ENCODE measurements at places on chromosomes 3 and 15.

DNA sequence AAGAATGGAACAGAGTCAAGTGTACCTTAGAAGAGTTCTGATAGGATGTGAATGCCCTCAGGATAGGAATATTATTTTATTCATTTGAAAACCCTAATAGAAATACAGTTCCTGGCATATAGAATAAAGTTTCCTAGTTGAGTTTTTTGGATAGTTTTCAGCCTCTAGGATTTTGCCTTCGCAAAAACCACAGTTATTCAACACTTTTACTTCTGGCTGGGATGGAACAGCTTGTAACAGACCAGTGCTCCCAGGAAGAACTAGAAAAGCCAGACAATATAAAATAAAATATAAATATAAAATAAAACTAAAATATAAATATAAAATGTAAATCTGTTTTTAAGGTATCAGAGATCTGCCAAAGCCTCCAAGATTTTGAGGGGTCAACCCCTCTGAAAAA is 27.5 kb upstream of the RARB start:
- DNase-seq: no peak

GRCh38 chr3:52792961-52793695 is 1.5 kb upstream of the ITIH3 start:
- no peak for DNase-seq

GRCh38 chr15:67992834-67993233 is 61.3 kb upstream of the PIAS1 start:
- DNase-seq: no peak

DNA sequence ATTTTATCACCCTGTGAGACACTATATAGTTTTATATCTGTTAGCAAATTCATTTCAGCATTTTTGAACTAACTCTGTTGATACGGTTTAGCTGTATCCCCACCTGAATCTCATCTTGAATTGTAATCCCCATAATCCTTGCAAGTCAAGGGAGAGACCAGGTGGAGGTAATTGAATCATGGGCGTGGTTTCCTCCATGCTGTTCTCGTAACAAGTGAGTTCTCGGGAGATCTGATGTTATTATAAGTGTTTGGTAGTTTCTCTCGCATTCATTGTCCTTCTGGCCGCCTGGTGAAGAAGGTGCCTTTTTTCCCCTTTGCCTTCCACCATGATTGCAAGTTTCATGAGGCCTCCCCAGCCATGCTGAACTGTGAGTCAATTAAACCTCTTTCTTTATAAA is 53.2 kb upstream of the TMC3 start:
- DNase-seq: no peak

GRCh38 chr3:178439504-178439903 is 96.7 kb upstream of the KCNMB2 start:
- peak; percentile 63 for DNase-seq

- DNase-seq: no peak
These were observed 411.6 kb downstream of the GBE1 start for GRCh38 chr3:81349816-81350340.

GRCh38 chr3:39226106-39226741 is 33.8 kb upstream of the XIRP1 start:
- no peak for DNase-seq

GRCh38 chr3:29281344-29282241 is 722 bp downstream of the RBMS3 start:
- DNase-seq: no peak

DNA sequence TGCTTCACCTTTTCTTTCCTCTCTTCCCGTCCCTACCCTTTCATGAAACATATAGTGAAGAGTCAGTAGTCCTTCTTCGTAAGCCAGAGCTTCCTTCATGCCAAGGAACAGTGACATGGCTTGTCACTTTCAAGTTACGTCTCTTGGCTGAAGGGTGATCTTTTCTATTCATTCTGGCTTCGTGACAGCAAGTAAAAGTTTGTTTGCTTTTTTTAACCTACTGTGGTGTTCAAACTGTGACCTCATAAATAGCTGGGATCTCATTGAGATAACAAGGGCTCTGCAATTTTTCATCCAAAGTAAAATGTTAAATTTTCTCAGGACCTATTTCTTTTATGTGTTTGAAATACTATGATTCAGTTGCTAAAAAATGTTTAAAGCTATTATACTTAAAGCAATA is 10.5 kb downstream of the CDIN1 start:
- no peak for DNase-seq

DNA sequence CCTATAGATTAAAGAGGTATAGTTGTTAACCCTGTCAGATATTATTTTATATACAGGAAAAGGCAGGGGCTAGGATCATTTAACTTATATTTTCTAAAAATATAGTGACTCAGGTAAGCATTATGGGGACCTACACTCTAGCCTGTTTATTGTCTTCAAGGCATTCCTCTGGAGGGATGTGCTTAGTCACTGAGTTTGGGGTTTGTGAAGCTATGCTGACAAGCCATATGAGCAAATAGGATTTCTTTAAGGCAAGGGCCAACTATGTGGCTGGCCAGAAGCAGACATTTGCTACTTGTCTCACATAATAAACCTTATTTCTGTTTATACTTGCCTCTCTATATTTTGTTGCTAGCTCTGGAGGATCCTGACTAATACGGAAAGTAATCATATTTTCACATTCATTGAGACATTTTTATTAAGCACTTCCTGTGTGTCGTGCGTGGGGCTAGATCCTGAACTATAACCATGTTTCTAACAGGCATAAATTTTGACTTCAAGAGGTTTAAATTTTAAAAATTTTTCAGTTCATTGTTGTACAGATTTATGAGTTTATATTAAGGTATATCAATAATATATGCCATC is 153.4 kb downstream of the OTOL1 start:
- no peak for DNase-seq

GRCh38 chr15:67174446-67174845 is 80.0 kb downstream of the AAGAB start:
- no peak for DNase-seq

- DNase-seq: peak; percentile 50
These were observed 28.4 kb downstream of the THSD4 start for GRCh38 chr15:71143373-71144310.

DNA sequence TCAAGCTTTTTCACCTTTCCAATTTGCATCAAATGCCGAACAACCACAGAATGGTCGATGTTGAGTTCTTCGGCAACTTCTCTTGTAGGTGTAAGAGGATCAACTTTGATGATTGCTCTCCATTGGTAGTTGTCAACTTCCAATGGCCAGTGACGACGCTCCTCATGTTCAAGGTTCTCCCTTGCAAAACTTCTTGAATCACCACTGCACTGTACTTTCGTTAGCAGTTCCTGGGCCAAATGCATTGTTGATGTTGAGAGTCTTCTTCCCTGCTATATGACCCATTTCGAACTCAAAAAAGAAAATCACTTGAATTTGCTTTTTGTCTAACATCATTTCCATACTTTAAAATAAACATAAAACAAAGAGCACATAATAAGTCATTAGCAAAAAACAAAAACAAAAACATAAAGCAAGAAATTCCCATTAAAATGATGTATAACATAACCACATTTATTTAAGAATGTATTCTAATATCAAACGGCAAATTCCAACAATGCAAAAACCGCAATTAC is 71.2 kb upstream of the AP4E1 start:
- DNase-seq: no peak

GRCh38 chr3:31823184-31823583 is 157.9 kb downstream of the OSBPL10 start:
- no peak for DNase-seq

DNA sequence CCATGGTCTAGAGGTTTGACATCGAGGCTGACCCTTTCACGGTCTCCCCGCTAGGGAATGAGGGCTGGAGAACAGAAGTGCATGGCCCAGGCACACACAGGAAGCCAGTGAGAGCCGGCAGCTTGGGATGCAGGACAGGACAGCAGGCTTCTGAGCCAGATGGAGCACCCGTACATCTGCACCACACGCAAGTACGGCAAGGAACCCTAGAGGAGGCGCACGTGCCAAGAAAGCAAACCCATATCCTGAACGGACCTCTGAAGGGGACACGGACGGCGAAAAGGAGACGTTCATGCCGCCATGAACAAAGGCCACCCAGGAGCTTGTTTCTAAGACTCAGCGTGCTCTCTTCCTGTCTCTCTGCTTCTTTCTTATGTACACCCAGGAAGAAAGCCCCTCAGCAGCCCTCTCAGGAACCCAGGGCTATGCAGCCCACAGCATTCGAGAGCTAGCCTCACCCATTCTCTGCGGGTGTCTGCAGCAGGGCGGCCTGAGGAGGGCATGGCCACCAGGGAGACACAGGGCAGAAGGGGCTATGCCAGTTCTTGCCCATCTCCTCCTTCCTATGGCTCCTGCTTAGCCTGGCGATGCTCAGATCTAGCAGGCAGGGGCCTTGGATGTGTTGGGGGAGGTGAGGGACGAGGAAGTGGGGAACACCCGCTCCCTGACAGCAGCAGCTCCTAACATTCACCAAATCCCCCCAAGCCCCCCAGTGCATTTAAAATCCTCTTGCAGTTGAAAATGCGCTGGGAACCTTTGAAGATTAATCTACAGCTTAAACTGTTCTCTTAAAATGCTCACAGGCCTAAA is 81.3 kb downstream of the PCSK6 start:
- DNase-seq: no peak

GRCh38 chr3:76474632-76475031 is 565.3 kb upstream of the ROBO2 start:
- no peak for DNase-seq

DNA sequence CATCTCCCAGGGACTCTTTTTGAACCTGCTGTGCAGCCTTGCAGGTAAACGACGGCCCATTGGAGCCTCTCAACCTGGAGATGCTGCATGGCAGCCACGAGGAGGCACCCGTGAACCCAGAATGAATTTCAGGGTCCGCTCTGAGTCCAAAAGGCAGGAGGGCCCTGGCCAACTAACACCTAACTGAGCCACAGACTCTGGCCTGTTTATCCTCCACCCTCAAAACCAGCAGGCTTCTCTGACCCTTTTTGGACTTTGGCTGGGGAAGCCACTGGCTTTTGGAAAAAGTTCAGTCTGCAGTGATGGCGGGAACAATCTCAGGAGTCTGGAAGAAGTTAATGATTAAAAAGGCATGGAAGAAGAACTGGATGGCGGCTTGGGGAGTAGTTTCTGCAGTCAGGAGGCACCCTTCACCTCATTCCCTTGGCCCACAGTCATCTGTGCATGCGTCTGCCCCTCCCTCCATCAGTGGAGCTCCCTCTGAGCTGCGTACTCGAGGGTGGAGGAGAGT is 4.1 kb downstream of the PXYLP1 start:
- no peak for DNase-seq

DNA sequence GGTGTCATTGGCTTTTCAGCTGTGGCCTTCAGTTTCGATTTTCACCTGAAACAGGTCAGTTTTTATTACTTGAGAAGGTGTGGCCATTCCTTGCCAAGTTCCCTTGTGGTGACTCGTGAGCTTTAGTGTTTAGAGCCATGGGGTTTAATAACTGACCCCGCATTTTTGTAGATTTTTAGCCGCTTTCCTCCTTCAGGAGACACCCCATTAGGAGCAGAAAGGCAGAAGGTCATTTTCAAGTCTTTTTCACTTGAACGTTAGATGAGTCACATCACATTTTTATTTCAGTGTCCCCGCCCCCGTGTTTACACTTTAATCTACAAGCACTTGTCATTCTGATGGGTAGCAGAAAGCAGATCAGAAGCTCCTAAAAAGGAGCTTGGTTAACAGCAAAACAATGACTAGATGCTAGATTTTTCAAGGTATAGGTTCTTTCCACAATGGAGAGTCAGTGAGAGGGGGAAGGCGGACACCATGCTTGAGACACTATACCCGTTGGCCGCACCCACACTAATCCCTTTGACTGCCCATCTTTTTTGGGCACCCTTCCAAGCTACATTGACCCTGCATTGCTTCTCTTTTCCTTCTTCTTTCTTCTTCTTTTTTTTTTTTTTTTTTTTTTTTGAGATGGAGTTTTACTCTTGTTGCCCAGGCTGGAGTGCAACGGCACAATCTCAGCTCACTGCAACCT is 132.7 kb downstream of the GHSR start:
- no peak for DNase-seq

- peak; percentile 30 for DNase-seq
These were observed 271.5 kb upstream of the DCBLD2 start for GRCh38 chr3:99172736-99173657.

- DNase-seq: no peak
These were observed 142.3 kb upstream of the STT3B start for GRCh38 chr3:31390466-31390865.

DNA sequence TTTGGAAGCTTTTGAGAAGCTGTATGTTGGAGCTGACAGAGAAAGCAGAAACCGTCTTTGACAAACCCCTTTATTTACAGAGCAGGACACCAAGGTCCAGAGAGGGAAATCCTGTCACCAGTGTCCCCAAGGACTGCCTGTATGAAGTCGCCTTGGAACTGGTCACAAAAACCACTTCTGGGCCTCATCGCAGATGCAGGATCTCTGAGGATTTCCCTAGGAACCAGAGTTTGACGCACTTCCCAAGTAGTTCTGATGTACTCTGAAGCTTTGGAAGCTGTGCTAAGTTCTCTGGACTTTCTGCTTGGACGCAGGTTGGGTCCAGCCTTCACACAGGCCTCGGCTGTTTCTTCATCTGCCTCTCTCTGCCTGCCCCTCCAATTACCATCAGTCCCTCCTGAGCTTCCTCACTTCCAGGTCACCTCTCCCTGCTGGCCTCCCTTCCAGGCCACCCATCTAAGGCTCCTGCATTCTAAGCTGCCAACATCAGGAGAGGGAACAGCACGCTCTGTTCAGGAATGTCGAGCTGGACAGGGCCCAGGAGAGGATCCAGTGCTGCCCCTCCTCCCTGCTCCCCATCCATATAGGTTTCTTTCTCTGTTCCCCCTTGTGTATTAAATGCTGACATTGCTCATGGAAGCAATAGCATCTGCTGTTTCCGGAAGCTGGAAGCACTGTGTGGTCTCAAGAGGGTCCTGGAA is 270.8 kb downstream of the OPA1 start:
- DNase-seq: peak; percentile 60

DNA sequence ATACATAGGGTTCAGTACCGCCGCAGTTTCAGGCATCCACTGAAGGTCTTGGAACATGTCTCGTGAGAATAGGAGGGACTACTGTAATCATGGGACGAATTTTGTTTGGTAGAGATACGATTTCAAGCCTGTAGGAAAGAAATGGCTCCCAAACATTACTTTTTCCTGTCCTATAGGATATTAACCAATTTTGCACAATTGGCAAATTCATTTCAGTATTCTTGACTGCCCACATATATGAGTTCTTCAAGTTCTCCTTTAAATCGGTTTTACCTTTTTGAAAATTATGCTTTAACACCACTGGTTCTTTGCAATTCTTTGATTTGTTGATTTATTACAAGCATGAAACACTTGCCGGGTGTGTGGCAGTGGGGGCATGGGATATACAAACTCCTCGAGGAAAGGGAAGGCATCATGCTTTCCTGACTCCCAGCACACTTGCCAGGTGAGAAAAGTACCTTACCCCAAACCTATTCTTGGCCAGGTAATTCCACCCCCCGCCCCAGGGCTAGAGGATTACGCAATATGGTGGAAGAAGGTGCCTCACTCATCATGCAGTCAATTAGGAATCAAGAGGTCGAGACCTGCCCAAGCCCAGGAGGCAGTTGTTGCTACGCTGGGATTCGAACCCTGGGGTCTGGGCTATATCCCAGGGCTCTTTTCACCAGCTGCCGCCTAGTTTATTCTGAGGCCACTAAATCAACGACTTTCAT is 584 bp upstream of the LARS2 start:
- no peak for DNase-seq
